ENCODE measurements at places on chromosomes 5 and 9. TPM values are rescaled to one million over a fixed set of nuclear protein-coding genes. Genes with fewer than 3 reads are reported as not detected.

Gene SPATA31E1
- not detected for total RNA-seq

Gene OLFM1
- total RNA-seq = 9.6 TPM

Gene DOK3
- total RNA-seq = 3.0 TPM

Gene CD72
- total RNA-seq = not detected

Measured in A549 treated with RU486 at 1 μM for 4 hours (cell line).